LNCaP clone FGC (cell line): ENCODE measurements at places on chromosomes 16 and 17.
A peak's percentile ranks its signal among the peaks of the same experiment; 100 is the strongest.

- DNase-seq: no peak
Measured at GRCh38 chr16:13628156-13628555, 291.8 kb upstream of the ERCC4 start.

- DNase-seq: no peak
Measured at GRCh38 chr17:4951486-4951885, 567 bp downstream of the ENO3 start.

DNA sequence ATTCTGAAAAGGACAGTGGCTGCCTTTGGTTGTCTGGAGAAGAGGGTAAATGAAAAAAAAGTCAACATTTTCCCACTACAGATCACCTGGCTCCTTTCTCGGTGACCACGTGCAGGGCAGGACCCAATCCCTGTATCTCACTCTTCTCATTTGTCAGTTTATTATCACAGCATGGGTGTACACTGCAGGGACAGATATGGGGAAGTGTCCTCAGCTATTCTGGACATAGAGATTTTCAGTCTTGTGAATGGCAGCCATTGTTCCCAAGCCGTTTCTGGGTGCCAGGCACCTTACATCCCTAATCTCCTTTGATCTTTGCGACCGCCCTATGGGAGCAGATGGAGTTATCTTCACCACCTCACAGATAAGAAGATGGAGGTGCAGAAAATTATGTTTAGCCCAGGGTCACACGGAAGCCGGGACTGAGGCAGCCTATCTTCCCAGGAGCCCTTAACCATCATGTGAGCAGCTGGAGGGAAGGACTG is 7.2 kb downstream of the ADORA2B start:
- DNase-seq: no peak

GRCh38 chr16:85014311-85014710 is 3.0 kb upstream of the ZDHHC7 start:
- DNase-seq: no peak

DNA sequence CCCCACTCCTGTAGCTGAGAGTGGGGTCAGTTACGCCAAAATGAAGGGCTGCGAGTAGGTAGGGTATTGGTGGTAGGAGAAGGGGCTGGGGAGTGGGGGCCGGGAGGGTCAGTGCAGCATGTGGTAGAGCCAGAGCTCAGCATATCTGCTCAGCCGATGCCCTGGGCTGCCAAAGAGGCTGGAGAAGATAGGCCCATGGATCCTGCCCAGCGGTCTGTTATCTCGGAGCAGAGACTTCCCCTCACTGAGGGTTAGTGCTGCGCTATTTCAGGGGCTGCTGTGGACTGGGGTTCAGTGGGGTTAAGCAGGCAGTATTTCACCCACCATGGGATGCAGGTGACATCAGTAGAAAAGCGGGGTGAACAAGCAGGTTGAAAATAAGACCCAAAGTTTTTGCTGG is 19.7 kb downstream of the RHBDL3 start:
- no peak for DNase-seq

- DNase-seq: no peak
Measured at GRCh38 chr16:3113765-3114479, 1.5 kb downstream of the ZNF205 start.

GRCh38 chr17:62862251-62862650 is 54.1 kb upstream of the MARCHF10 start:
- no peak for DNase-seq

DNA sequence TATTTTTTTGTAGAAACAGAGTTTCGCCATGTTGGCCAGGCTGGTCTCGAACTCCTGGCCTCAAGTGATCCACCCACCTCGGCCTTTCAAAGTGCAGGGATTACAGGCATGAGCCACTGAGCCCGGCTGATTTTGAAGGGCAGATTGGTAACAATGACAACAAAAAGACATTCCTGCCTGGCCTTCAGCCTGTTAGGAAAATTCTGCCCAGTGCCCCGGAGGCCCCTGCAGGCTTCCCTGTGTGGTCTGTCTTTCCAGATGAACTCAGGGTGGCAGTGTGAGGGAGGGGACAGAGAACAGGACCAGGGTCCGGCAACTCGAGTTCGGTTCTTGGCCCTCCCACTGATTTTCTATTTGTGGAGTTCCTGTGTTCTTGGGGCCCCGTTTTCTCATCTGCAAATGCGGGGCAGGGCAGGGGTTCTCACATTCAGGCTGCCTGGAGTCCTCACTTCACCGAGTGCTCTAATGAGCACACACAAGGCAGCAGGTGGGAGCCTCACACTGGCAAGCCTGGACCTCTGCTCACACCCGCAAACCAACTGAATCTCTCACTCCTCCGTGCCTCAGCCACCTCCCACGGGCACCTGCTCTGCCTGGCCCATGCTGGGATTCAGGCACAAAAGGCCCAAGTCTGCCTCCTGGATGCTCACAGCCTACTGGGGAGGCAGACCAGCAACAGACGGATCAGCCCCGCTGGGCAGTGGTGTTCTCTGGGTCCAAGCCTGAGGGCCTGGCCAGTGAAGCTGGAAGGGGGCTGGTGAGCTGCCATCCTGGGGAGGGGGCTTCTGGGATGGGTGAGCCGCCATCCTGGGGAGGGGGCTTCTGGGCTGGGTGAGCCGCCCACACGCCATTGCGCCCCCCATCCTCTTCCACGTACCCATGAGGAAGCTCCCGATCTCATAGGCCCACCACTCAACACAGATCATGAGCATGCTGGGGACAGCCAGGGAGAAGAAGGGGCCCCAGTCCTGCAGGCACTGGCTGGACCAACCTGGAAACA is 10.3 kb downstream of the SLC47A2 start:
- no peak for DNase-seq

DNA sequence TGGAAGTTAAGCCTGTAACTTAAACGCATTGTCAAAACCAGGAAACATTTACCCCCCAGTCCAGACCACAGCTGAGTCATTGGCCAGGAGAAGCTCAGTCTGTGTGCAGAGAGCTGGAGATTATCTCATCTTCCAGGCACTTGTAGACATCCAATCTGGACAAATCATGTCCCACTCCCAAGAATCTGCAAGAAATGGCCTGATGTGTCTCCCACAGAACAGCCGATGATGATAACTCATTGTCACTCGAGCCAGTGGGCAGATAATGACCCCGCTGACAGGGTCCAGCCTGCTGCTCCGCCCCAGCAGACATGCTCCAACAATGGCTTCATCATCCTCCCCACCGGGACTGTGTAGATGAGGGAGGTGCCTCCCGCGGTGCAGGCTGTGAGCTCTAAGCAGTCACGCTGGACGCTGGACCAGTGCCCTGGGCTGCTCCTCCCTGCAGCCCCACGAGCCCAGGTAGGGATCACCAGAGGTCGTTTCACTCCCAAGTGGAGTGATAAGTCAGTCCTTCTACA is 322.5 kb downstream of the C16orf95 start:
- no peak for DNase-seq

DNA sequence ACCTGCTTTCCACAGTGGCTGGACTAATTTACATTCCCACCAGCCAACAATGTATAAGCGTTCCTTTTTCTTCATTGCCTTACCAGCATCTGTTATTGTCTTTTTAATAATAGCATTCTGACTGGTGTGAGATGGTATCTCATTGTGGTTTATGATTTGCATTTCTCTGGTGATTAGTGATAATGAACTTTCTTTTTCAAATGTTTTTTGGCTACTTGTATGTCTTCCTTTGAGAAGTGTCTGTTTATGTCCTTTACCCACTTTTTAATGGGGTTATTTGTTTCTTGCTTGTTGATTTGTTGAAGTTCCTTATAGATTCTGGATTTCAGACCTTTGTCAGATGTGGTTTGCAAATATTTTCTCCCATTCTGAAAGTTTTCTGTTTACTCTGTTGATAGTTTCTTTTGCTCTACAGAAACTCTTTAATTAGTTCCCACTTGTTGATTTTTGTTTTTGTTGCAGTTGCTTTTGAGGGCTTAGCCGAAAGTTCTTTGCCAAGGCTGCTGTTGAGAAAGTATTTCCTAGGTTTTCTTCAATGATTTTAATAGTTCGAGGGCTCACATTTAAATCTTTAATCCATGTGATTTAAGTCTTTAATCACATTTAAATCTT is 26.8 kb downstream of the ITGAM start:
- DNase-seq: no peak

GRCh38 chr17:59634632-59635541 is 15.2 kb downstream of the CLTC start:
- DNase-seq: no peak

DNA sequence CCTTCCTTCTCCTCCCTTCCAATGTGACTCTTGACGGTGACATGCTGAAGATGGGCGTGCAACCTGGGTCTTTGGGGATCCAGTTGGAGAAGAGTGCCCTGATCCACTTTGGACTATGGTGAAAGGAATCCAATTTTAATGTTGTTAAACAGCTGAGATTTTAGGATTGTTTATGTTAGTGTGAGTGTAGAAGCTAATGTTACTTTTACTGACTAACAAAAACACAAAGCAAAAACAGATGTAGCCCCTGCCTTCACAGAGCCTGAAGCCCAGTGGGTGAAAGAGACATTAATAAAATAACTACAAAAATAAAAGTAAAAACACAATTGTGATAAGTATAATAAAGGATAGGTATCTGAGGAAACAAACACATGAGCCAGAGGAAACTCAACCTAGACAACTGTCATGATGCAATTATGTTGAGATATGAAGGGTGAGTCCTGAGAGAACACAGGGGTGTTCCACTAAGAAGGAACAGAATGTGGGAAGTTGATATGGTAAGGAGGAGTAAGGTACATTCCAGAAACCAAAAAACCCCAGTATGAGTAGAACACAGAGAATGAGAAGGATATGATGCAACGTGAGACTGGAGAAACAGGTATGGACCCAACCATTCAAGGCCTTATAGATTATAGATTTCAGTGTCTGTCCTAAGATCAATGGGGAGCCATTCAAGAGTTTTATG is 115.1 kb upstream of the PMFBP1 start:
- DNase-seq: no peak

GRCh38 chr17:10081571-10082169 is 116.7 kb downstream of the GAS7 start:
- DNase-seq: no peak

DNA sequence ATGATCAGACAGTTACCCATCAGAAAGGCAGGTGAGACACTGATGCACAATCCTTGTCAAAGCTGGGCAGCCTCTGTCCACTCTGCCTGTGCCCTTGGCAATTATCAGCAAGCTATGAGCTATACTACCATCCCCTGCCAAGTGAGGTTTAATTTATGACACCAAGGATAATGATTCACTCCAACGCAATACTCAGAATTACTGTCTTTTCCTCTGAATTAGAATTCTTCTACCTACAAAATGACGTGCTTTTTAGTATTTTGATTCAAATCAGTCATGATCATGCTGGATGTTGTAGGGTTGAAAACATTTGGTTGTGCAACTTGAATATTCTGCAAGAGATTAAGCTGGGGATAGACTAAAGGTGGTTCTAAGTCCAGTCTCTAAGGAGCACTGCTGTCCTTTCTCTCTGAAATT is 116.8 kb upstream of the SOX9 start:
- no peak for DNase-seq

GRCh38 chr17:33901085-33901484 is 354.0 kb upstream of the CCL2 start:
- no peak for DNase-seq

DNA sequence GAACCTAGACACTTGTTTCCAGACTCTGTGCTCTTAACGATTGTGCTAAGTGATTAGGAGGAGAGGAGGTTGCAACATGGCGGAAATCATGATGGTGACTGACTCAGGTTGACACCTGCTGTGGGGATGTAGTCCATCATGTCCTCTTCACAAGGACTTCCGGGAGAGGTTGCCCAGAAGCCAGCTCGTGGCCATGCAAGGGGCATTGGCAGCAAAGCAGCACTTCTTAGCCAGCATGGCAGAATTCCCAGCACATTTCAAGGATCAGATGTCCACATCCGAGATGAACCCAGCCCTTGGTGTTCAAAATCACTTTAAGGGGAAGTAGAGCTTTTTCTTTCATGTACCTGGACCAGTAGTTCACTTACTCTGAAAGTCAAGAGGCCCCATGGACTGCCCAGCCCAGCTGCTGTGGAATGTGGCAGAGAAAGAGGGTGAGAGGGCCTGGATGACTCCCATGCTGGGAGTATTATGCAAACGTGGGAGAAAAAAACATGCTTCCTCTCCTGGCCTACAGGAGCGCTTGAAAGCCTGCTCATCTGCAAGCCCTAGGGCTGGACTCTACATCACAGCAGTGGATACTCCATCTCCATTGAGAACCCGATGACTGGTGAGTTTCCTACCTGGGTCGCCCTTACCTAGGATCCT is 65.5 kb downstream of the IRX6 start:
- DNase-seq: peak; percentile 61

- no peak for DNase-seq
Measured at GRCh38 chr17:8885967-8886684, 18.7 kb upstream of the PIK3R6 start.
